Activated CD4-positive, alpha-beta T cell treated with anti-CD3 and anti-CD28 coated beads, Interleukin-10, Interleukin-2, amounts not matched to agents 100 ng/mL and 50 ng/mL, durations not matched to agents 16 hours and 8 hours (primary cell): ENCODE measurements at places on chromosomes 2 and 18.

GRCh38 chr2:96591054-96591453 is 47.1 kb downstream of the KANSL3 start:
- DNase-seq = no peak

DNA sequence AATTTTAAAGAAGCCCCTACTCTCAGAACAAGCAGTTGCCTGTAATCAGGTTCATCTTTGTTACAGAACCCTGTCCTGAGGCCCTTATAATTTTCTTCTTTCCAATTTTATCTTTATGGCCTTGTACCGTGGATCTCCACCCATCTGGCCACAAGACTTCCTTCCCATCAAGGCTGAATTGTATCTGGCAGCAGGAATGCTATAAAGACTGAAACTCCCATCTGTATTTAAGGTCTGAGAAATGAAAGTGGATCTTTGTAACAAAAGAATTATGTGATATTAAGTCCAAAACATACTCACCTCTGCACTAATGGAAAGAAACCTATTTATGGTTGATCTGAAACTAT is 91.8 kb downstream of the METTL8 start:
- DNase-seq = no peak

GRCh38 chr2:239259173-239259572 is 141.6 kb downstream of the HDAC4 start:
- DNase-seq = peak; percentile 42

DNA sequence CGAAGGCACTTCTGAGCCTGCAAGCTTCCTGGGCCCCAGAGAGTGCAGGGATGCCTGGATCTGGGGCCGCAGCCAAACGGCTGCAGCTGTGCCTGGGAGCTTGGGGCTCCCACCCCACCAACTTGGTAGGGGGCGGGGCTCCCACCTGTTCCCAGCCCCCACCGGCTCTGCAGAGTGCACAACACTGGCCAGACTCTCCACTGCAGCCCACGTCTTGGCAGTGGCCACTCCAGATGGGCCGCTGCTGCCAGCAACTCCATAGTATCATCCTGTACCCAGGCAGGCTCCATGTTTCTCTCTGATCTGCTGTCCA is 9.9 kb downstream of the DYSF start:
- DNase-seq = no peak

DNA sequence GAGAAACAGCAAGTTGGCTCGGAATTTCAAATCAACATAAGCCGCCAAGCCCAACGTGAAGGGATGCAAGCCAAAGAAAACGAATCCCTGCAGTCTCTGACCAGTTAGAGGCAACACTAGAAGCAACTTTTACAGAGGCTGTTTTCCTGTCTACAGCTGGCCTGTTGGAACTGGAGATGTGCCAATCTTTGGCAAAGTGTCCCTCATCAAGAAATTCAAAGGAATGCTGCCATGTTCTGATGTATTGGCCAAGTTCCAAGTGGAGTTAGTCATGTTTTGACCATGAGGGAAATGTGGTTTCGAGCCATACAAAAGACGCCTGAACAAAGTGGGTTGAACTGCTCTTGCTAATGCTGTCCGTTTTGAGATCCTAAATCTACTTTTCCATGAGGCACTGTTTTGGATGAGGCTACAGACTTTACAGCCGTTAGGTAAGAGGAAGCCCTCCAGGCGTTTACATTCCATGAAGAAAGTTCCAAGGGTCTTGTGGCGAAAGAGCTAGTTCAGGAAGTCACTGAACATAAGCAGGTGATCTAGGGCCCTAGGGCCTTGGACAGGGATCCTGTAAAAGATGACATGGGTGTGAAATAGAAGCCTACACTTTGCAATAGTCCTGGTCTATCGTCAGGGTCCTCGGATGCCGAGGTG is 140.7 kb upstream of the PXDN start:
- DNase-seq = no peak

DNA sequence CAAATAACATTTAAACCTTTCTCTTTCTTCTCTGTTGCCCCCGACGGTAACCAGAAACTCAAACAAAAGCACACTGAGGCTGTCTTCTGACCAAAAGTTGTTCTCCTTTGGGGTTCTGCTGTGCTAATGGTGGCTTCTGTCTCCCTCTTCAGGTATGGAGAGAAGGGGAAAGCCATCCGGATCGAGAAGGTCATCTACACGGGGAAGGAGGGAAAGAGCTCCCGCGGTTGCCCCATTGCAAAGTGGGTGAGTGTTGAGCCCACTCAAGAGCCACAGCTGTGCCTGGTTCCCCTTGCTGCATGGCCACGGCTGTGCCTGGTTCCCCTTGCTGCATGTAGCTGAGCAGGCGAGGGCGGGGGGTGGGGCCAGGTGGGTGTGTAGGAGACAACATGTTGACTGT is 67.4 kb downstream of the BOLA3 start:
- no peak for DNase-seq

GRCh38 chr2:31197669-31198068 is 19.6 kb downstream of the CAPN14 start:
- DNase-seq = no peak

DNA sequence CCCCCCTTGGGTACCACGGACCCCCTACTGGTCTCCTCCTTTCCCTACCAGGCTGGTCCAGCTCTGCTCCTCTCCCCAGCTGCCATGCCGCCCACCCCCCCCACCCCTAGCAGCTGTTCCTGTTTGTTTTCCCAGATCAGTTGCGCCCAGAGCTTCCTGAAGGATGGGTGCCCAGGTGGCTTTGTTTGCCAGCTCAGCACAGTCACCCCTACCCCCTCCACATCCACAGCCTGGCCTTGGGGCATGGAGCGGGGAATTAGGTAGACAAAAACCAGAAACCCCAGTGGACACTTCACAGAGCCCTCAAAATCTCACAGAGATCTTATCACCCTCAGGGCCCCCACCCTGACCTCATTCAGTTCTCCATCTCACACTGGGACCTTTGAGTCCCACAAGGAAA is 3.7 kb upstream of the CRYBA2 start:
- DNase-seq = no peak

DNA sequence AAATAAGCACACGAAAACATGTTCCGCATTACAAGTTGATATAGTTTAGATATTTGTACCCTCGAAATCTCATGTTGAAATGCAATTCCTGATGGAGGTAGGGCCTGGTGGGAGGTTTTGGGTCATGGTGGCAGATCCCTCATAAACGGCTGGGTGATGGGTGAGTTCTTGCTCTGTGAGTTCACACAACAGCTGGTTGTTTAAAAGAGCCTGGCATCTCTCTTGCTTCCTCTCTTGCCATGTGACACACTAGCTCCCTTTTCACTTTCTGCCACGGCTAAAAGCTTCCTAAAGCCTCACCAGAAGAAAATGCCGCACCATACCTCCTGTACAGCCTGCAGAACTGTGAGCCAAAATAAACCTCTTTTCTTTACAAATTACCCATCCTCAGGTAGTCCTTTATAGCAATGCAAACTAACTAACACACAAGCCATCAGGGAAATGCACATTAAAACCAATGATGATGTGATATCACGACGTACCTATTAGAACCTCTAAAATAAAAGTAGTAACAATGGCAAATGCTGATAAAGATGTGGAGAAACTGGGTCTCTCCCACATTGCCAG is 188.5 kb downstream of the ANAPC1 start:
- no peak for DNase-seq

GRCh38 chr18:50523165-50523564 is 36.7 kb upstream of the MAPK4 start:
- no peak for DNase-seq

DNA sequence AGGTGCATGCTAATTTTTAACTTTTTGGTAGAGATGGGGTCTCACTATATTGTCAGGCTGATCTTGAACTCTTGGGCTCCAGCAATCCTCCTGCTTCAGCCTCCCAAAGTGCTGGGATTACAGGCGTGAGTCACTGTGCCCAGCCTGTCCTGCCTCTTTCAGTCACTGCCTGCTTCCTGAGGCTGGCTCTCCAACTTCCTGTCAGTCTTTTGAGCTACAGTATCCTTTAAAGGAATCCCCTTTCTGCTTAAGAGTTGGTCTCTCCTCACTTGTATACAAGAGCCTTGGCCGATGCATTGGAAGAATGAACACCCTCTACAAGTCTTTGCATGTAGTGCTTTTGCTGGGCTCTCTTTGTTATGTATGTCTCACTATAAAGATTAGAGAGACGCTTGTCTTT is 88.4 kb upstream of the SMAD2 start:
- DNase-seq = no peak

DNA sequence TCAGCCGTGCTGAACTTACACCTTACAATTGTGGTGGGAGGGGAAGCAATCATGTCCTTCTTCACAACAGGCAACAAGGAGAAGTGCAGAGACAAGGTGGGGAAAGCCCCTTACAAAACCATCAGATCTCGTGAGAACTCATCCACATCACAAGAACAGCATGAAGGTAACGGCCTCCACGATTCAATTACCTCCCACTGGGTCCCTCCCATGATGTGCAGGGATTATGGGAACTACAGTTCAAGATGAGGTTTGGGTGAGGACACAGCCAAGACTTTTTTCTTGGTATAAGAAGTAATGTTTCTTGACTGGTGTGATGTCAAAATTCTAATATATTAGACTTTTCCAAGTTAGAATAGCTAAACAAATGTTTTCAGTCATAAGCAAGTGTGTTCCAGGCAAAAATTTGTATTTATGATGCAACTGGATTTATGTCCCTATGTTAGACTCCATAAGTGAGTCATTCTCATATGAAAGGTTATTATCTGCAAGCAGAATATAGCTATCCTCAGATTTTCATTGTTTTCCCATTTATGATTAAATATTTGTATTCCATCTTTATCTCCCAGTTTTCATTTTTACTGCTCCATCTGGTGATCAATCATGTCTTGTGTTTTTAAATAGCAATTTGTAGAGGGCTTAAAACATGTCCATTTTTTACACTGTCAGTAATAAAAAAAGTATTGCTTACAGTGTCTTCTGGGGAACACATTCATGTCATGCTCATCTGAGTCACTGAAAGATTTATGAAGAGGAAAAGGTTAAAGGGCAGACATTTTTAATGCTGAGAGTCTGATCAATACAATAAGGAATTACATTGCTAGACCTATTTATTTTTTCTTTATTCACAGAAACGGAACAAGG is 995.2 kb upstream of the CDH2 start:
- DNase-seq = no peak
